ENCODE measurements at places on chromosomes 3 and 15.

- no peak for DNase-seq
Observed at GRCh38 chr3:46851364-46852333, 11.6 kb downstream of the MYL3 start.

DNA sequence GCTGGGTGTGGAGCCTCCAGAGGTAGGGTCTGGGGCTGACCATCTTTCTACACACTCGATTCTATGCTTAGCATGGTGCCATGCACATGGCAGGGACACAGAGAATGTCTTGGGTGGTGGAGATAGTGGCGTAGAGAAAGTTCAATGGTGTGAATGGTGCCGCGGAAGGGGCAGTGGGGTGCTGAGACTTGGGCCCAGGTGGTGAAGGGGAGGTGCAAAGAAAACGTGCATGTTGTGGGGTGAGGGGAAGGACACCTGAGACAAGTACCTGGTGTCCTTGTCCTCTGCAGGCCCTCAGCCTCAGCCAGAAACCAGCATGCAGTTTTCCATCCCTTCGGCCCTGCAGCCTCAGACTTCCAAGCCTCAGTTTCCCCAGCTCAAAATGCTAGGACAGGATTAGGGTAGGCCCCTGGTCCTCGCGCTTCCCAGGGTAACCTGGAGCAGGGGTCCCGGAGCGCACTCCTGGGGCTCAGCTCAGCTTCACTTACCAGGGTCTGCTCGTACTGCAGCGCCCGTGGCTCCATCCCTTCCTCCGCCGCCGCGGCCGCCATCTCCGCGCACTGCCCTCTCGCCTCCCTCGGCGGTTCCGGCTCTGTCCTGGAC is 375 bp downstream of the CLCN2 start:
- no peak for DNase-seq

DNA sequence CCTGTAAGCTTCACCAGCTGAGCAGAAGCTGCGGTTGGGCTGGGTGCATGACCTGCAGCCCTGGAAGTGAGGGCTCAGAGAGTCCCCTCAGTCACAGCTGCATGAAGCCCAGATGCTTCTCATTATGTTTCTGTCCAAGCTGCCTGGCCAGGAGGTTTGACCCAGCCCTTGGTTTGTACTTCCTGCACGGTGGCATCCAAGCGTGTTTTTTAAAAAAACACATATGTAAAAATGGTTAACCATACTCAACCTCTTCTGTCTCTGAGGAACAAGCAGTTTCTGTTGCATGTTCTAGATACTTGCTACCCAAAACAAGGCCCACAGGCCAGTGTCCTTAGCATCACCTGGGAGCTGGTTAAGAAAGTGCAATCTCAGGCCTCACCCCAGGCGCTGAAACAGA is 76.0 kb upstream of the ATP10A start:
- DNase-seq, result no peak

- DNase-seq, result no peak
Observed at GRCh38 chr15:98017150-98017964, 56.9 kb downstream of the ARRDC4 start.

DNA sequence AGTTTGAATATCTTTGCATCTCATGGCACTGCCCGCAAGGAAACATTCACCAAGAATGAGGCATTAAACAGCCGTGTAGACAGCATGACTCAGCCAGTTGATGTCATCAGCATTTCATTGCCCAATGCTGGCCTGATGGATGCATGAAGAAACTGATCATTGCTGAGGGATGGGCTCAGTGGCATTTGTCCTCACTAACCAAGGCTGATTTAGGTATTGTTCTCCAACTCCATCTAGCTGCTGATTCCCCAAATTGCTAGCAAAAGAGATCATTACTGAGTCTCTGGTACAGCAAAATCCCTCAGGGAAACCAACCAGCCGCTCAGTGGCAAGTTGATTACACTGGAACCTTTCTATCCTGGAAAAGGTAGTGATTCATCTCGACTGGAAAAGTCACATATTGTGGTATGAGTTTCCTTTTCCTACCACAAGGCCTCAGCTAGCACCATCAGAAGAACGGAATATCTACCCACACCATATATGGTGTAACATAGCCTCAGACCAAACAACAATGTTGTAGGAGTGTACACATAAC is 186.5 kb upstream of the GAP43 start:
- peak; percentile 92 for DNase-seq

GRCh38 chr3:150220799-150221198 is 187.3 kb upstream of the TSC22D2 start:
- no peak for DNase-seq

DNA sequence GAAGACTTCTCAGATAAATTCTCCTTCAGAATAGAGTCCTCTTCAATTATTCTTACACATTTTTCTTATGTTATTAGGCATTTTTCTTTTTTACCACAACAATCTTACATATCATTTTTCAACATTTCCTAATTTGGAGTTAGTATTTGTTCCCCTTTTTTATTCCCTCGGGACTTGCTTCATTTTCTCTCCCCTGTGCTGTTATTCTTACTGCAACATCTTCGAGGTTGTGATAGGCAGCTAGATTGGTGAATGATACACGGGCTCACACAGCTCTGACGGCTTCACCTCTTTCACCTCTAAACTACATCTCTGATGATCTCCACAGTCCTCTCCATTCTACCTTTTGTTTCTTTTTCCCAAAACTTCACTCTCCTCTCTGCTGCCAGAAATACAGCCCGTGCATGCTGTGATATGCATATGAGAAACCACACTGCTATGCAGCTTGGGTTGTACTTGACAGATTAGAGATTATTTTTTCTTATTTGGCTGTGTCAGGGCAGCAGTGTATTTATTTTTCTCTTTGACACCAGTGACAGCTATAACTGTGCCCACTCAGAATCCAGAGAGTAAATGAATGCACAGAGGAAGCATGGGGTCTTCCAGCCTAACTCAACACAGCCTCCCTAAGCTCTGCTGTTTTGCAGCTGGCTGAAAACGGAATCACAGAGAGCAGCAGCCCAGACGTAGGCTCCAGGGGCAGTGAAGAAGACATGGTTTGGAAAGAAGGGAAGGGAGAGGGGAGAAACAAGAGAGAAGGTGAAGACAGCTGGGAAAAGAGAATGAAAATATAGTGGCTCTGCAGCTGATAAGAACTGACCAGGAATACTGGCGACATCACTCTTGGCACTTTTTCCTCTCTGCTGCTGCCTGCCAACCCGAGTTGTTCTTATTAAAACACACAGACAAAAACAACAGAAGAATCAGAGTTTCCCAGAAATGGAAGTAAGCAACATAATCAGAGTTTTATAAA is 61.8 kb downstream of the SLC9A9 start:
- DNase-seq, result no peak

Data from AG04449 (cell line).